Uterus (tissue), 4 donors: ENCODE measurements at places on chromosomes 4 and X. TPM values are rescaled to one million over a fixed set of nuclear protein-coding genes. Genes with fewer than 3 reads are reported as not detected.

Gene EDA
- 2.1 TPM for total RNA-seq

DNA sequence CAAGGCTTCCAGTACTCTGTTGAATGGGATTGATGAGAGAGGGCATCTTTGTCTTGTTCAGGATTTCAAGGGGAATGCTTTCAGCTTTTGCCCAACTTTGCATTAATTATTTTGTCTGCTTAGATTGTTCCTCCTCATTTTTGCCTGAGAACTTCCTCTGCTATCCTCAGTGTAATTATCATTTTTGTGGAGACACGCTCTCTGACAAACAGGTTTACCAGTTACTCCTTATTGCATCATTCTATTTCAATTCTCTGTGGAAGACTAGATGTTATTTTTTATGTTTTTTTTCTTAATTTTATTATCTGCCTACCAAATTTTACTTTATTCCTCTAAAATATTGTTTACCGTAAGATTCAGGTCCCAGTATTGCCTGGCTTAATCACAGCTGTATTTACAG, 349.2 kb downstream of the ADGRL3 start:
- no peak for DNase-seq

GRCh38 chr4:174012135-174012885, 271.2 kb downstream of the FBXO8 start:
- no peak for DNase-seq

DNA sequence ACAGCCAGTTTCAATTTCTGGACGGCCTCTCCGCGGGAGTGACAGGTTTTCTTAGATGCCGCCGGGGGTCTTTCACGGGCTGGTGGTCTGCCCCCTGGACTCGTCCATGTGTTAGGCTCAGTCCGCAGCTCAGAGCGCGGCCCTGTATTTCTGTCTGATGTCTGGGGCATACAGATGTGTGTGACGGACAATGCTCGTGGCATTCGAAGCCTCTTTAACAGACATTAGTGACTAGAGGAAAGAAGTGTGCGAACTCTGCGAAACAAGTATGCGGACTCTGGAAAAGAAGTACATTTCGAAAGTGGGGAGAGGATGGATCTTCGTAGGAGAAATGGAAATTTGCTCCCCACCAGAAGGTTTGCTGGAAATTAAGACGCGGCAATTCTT, 793 bp upstream of the DCUN1D4 start:
- peak; percentile 29 for DNase-seq
